GM20000 (cell line): ENCODE measurements at places on chromosomes 2 and 18.
A peak's percentile ranks its signal among the peaks of the same experiment; 100 is the strongest.

DNA sequence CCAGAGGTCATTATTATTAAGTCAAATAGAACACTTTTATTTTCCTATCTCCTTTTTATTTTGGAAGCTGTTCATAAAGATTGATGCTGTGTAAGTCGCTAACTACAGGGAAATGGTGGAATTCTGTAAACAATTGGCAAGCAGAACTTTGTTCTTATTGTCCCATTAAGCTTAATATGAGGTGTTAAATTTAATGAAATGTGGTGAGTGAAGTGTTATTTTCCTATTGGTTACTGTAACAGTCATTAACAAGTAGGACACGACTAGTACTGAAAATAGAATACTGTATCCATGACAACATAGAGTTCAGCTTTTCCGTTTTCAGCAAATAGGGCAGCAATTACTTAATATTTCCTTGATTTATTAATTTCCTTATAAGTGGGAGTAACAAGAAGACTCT, 279.1 kb upstream of the ZEB2 start:
- no peak for DNase-seq

DNA sequence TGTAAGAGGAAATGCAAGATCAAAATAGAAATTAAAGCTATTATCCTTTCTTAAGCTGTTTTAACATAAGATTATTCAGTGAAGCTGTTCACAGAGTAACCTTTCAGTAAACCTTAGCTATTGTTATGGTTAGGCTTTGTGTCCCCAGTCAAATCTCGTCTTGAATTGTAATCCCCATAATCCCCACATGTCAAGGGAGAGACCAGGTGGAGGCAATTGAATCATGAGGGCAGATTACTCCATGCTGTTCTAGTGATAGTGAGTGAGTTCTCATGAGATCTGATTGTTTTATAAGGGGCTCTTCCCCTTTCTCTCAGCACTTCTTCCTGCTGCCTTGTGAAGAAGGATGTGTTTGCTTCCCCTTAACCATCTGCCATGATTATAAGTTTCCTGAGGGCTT, 424.4 kb downstream of the DSEL start:
- DNase-seq, result no peak

- DNase-seq, result no peak
Measured at GRCh38 chr2:67453310-67453709, 56.2 kb downstream of the ETAA1 start.

DNA sequence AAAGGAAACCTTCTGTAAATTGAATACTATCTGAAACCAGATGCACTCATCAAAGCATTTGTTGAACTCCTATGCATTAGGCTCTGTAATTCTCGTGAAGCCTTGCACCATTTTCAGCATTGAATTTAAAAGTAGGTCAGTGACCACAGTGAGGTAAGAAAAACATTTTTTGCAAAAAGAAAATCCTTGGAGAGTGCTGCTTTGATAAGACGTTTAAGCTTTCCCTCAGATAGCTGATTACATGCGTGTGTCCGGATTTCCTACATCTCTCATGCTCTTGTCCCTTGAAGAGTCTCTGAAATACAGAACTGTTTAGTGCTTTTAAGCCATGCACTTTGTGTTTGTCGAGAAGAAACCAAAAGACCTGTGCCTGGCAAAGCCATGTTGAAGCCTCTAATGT, 113.6 kb downstream of the FMNL2 start:
- no peak for DNase-seq

GRCh38 chr2:33425586-33426031, 50.8 kb upstream of the RASGRP3 start:
- DNase-seq, result no peak

DNA sequence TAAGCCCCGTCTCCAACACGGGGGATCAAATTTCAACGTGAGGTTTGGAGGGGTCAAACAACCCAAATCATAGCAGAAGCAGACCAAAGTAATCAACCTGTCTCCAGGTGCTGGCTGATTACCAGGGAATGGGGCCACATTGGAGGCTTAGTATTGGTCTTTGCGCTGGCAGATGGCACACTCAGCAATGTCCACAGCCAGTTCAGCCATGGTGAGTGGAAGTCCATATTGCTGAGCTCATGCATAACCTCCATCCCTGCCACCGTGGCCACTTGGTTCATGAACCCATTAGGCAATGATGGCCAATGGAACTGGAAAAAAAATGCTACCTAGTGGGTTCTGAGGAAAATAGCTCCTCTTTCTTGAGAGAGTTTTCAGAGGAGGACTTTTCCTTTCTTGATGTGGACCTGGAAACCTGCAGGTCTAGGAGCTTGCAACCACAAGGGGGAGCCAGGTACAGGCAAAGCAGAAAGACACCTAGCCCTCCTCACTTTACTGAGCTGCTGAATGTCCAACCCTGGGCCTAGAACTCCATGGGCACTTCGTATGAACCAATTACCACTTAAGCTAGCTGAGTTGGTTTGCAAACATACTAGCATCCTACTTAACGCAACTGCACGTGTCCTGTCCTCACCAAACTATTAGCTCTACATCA, 128.0 kb upstream of the GYPC start:
- peak; percentile 60 for DNase-seq

DNA sequence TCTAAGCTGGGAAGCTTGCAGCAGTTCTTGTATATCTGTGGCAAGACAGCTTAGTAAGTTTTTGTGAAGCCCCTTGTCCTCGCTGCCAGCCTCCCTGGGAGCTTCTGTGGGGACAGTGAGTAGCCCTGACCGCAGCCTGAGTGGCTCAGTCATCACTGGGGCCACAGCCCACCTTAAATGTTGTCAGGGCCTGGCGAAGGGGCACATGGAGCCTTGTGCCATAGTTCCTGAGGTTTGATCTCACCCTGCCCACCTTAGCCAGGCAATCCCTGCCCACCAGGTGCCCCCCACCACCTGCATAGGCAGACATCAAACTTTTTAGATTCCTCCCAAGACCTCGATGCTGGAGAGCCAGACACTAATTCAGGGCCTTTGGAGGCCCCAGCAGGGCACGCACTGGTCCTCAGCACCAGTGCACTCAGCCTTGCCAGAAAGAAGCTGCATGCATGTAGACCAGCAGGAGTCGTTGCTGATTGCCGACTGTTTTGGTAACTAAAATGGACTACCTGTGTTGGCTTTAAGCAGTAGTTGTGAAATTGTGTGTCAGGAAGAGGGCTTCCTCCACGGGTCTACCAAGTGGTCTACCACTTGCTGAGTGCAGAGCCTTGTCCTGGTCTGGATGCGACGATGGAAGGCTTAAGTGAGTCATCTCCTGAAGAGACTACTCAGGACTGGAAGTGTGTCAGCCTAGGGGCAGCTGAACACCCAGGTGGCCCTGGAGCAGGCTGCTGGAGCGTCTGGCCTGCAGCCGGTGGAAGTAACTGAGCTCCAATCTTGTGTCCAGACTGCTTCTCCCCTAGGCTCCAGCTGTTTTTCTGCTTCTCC, 233.1 kb downstream of the SEPTIN10 start:
- no peak for DNase-seq

DNA sequence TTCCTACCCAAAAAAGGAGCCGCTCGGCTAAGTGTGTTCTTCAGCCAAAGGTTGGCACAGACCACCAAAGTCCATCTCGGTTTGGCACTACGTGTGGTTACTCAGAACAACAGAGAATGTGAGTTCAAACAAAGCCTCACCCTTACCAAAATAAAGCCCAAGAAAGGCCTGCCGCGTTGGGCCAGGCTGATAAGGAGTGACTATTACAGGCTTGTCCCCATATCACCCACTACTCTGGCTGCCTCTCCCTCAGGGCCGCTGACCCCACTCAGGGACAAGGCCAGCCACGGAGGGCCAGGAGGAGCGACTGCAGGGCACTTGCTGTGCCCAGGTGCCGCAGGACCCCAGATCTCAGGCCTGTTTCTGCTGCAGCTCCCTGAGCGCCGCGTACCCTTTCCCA, 13.8 kb downstream of the HS1BP3 start:
- no peak for DNase-seq

- DNase-seq, result no peak
Measured at GRCh38 chr2:69124343-69124742, 111.4 kb downstream of the ANTXR1 start.

GRCh38 chr2:151102226-151102625, 159.4 kb downstream of the RBM43 start:
- DNase-seq, result no peak
